B cell (primary cell): ENCODE measurements at places on chromosomes 7 and 10.

- no peak for DNase-seq
These were observed 299.1 kb downstream of the GRID1 start for GRCh38 chr10:86067436-86068050.

- DNase-seq, result no peak
These were observed 480.3 kb downstream of the RPS24 start for GRCh38 chr10:78513986-78514385.

DNA sequence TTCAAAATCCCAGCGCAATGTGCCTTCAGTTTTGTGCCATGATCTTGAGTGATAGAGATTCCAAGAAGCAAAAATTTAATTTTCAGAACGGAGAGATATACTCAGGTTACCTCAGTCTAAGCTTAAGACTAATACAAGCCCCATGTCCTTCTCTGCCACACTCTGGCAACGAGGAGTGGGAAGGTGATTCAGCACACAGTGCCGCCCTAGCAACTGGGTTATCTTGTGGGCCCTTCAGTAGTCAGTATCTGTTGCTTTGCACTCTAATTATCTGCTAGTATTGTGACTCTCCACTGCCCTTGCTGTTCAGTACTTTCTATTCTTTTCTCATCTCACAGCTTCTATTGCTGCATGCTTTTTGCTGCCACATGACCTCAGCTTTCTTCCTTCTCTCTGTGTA, 39.2 kb upstream of the MKLN1 start:
- DNase-seq, result no peak

DNA sequence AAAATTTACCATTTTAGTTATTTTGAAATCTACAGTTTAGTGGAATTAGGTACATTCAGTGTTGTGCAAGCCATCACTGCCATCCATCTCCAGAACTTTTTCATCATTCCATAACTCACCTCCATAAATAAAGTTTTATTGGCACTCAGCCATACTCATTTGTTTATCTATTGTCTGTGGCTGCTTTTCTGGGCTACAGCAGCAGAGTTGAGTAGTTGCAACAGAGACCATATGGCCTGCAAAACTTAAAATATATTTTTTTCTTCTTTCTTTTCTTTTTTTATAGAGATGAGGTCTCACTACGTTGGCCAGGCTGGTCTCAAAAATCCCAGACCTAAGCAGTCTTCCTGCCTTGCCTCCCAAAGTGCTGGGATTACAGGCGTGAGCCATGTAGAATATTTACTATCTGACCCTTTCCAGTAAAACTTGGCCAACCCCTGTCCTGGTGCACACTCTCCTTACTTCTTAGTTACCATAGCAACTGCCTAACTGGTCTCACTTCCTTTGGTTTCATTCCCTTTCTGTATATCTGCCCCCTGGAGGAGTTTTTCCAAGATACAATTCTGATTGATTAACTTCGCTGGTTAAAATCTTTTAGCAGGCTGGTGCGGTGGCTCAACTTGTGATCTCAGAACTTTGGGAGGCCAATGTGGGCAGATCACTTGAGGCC, 133.2 kb downstream of the CUX1 start:
- no peak for DNase-seq

GRCh38 chr7:51973939-51974338, 657.3 kb upstream of the COBL start:
- DNase-seq, result no peak

DNA sequence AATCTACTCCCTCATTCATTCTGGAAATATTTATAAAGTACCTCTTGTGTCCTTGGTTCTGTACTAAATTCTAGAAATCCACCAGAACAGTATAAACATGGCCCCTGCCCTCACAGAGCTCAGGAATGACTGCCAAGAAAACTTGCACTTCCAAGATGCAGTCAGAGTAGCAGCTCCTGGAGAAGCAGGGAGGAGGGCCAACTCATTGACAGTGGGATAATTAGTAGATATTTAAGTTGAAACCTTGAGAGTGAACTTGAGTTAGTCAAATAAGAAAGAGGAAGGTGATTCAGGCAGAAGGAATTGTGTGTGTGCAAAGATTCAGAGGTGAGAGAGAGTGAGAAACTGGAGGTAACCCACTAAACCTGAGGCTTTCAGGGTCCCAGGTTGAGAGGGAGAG, 182.2 kb upstream of the INHBA start:
- no peak for DNase-seq

- no peak for DNase-seq
These were observed 15.1 kb upstream of the VPS37D start for GRCh38 chr7:73652541-73652949.

DNA sequence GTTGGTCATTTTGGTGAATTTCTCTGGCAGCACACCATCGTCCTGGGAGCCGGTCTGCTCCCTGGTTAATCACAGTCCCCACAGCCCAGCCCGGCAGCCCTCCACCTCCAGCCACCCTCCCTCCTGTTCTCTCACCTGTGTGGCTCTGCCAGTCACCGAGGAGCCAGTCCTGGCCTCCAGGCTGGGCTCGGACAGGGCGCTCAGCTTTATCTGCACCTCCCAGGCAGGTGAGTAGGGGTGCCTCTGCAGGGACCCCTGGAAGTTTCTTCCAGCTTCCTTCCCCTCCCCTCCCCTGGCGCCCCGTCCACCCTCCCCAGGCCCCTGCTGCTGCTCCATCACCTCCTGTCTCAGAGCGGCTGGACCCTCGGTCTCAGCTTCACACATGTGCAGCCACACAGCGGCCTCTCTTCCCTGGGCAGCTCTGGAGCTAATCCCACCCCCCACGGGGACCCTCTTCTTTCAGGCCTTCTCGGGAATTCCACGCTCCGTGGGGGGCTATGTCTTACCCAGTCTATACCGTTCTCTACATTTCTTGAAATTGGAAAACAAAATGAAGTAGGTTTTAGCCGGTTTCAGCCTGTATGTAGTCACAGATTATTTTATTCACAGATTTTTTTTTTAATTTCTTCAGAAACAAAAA, 213.9 kb upstream of the PPP2R2D start:
- DNase-seq, result no peak

- DNase-seq, result no peak
These were observed 136.9 kb upstream of the PRSS1 start for GRCh38 chr7:142612237-142612881.

DNA sequence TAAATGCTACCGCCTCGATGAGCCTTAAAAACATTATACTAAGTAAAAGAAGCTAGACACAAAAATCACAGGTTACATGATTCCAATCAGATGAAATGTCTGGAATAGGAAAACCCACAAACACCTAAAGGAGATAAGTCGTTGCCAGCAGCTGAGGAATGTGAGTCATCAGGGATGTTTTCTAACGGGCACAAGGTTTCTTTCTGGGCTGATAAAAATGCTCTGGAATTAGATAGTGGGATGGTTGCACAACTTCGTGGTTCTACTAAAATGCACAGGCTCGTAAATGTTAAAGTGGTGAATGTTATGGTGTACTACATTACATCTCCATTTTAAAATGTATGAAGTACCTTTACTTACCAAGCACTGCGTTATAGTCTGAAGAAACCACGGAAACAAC, 9.7 kb downstream of the ABLIM1 start:
- no peak for DNase-seq

- no peak for DNase-seq
These were observed 169.8 kb upstream of the GRB10 start for GRCh38 chr7:50952544-50952943.

GRCh38 chr10:130463104-130463875, 327.1 kb downstream of the GLRX3 start:
- no peak for DNase-seq

GRCh38 chr10:71946700-71947099, 17.5 kb upstream of the CHST3 start:
- DNase-seq, result no peak

DNA sequence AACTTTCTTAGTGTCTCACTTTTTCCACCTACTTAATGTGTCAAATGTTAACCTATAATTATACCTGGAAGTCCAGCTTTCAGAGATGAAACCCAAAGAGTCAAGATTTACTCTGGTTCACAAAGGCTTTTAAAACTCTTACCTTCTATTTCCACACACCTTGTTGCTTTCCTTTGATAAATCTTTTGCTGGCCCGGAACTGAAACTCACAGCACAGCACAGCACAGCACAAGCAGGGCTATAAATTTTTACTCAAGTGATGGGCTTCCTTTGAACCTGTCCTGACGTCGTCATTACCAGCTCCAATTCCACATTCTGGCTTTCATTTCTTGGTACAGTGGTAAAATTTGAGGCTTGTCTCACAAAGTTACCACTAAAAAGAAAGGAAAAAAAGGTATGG, 861.0 kb downstream of the SORCS3 start:
- DNase-seq, result no peak

DNA sequence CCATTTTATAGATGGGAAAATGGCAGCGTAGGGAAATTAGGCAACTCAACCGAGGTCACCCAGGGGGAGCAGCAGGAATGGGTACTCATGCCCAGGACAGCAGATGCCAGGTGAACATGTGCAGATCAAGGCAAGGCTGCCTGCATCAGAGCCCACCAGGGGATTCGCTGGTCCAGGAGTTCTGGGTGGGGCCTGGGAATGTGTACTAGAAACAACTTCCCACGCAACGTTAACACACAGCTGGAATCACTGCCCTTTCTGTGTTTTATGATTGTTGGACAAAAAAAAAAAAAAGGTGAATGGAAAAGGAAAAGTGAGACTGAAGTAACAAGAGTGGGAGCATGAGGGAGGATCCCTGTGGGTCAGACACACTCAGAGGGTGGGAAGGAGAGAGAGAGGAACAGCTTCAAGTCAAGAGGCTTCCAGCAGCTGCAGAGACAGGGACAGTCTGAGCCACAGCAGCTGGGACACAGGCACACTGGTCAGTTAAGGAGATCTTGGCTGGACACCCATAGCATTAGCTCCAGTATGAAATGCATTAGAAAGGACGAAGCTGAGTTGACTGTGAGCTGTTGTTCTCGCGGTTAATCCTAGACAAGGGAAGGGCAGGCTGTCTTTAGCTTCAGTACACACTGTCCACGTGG, 187.9 kb upstream of the INHBA start:
- DNase-seq, result no peak

DNA sequence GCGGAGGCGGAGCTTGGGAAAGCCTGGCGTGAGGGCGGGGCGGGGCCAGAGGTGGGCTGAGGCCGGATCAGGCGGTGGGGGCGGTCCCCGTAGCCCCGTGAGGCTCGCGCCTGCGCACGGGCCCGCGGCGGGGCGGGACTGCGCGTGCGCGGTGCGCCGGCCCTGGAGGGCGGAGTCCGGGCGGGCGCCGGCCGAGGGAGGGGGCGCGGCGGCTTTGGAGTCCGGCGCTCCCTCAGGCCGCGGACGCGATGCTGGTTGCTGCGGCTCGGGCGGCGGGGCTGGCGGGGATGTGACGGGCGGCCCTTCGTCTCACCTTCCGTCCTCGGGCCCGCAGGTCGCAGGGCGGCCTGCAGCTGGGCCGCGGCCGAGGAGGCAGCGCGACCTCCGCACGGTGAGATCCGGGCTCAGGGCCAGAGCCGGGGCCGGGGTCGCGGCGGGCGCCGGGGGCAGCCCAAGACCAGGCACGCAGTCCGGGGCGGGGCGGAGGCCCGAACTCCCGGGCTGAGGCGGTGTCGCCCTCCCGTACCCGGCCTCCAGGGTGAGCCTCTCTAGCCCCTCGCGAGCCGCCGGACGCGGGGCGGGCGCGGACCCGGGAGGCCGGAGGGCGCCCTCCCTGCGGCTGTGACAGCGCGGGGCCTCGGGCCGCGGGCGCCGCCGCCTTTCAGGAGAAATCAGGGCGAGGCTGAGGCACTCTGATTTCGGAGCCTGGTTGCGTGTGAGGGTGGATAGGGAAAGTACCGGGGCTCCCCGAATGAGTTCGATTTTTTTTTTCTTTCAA, at the start of gene CCSER2:
CCSER2 (plus strand) TSS at position 172 of the 778 bp plus-strand sequence. CDS start 42,464 bp downstream, outside the sequence.
- DNase-seq, result peak; percentile 94

DNA sequence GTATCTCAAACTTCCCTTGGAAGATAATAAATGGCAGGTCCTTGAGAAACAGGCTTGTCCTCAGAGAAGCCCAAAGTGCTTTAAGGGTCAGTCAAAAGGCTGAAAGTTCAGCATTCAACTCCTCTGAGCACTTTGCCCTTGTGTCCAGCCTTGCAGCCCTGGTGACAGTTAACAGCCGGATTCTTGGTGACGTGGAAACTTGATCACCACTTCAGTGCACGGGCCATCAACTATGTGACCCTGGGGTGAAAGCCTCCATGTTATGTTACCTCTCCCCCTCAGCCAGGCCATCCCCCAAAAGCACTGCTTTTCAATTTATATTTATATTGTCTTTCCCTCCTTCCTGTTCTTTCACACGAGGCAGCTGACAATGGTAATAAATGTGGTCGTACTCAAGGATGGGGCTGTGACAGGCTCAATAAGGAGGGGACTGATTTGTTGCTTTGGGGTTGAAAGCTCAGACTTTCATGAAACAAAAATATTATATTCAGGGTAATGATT, 164.0 kb upstream of the NRP1 start:
- DNase-seq, result no peak

GRCh38 chr7:64098-64915, 128.1 kb upstream of the FAM20C start:
- no peak for DNase-seq

DNA sequence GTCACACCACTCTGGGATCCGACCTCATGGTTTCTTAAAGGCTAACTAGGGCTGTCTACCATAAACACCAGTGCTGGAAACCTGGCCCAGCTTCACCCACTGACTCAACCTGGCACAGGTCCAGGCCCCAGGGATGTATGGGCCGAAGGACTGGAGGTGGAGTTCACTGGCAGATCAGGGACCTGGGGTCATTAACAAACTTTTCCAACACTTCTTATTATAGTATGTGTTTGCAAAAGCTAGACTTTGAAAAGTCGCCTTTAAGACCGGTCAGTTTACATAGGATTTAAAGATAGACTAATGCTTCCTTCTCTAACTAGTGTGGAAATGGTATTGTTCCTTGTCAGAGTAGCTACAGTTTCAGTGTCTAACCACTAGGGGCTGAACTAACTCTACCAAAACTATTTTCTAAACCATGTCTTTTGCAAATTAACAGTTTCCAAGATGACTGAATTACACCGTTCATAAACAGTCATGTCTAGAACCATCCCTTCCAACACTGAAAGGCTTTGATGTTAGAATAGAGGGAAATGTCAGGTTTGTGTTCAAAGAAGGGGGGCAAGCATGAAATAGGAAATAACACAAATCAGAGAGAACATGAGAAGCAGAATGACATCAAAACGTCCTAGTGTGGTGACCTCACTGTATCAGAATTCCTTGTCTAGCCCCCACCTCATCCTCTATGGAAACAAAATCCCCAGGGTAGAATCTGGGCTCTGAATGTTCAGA, 29.7 kb downstream of the STN1 start:
- peak; percentile 65 for DNase-seq

- DNase-seq, result no peak
These were observed 28.4 kb upstream of the PRKAG2 start for GRCh38 chr7:151905353-151905752.

- DNase-seq, result no peak
These were observed 28.0 kb downstream of the ITPRIP start for GRCh38 chr10:104309980-104310978.

DNA sequence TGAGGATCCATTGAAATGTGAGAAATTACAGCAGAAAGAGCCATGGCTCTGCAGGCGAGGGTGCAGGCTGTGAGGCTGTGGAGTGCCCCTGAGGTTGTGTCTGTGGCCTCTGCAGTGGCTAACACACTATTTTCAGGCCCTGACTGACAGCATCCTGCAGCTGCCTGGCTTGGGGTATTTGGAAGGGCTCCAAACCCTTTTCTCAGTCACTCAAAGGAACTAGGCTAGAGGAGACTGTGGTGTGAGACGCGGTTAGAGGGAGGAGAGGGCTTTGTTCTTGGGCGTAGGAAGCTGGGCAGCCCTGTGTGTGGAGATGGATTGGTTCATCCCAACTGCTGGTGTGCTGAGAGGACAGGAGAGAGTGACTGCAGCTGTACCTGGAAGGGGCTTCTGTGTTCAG, 134.9 kb downstream of the RAMP3 start:
- DNase-seq, result no peak
